Activated CD8-positive, alpha-beta T cell treated with anti-CD3 and anti-CD28 coated beads, Interleukin-2, amount 10 ng/mL, durations not matched to agents 7 days and 5 days (primary cell): ENCODE measurements at places on chromosomes 5 and 9. TPM values are rescaled to one million over a fixed set of nuclear protein-coding genes. Genes with fewer than 3 reads are reported as not detected.

ISOC1 gene
- total RNA-seq: 14.7 TPM

OXCT1 gene
- 61.0 TPM for total RNA-seq

DOCK8 gene
- 389 TPM for total RNA-seq

ENTPD2 gene
- not detected for total RNA-seq

PCDHA7 gene
- total RNA-seq: not detected

EFCAB9 gene
- not detected for total RNA-seq

IFNA21 gene
- total RNA-seq: not detected

RANBP17 gene
- total RNA-seq: 0.13 TPM

TRIP13 gene
- 42.6 TPM for total RNA-seq

INVS gene
- total RNA-seq: 21.8 TPM

SLC25A46 gene
- 47.3 TPM for total RNA-seq

PDCD1LG2 gene
- 0.55 TPM for total RNA-seq

TNFSF15 gene
- total RNA-seq: 1.1 TPM

PDZD2 gene
- not detected for total RNA-seq

OLFM1 gene
- total RNA-seq: not detected

DCP2 gene
- total RNA-seq: 119 TPM

ATG10 gene
- total RNA-seq: 11.5 TPM

CDHR2 gene
- 2.2 TPM for total RNA-seq

RBM18 gene
- total RNA-seq: 23.9 TPM

TCF7 gene
- total RNA-seq: 93.4 TPM

PRDM9 gene
- not detected for total RNA-seq

GMCL2 gene
- not detected for total RNA-seq

TMCO6 gene
- 36.5 TPM for total RNA-seq

PRLR gene
- total RNA-seq: not detected

RAB3C gene
- not detected for total RNA-seq

DRD1 gene
- not detected for total RNA-seq

SPINK4 gene
- not detected for total RNA-seq

MSH3 gene
- 20.1 TPM for total RNA-seq

MROH2B gene
- total RNA-seq: not detected

HINT1 gene
- 246 TPM for total RNA-seq

OCLN gene
- total RNA-seq: 2.2 TPM

CDX1 gene
- not detected for total RNA-seq

ACSL6 gene
- 20.8 TPM for total RNA-seq

SLC34A3 gene
- not detected for total RNA-seq

TLX3 gene
- total RNA-seq: not detected

CCIN gene
- 0.32 TPM for total RNA-seq

FAM81B gene
- total RNA-seq: not detected

PCDHGB2 gene
- total RNA-seq: 0.13 TPM

ADAMTS6 gene
- total RNA-seq: 1.8 TPM

FAM151B gene
- not detected for total RNA-seq

SNX18 gene
- 17.1 TPM for total RNA-seq

PIK3R1 gene
- total RNA-seq: 65.0 TPM

SLC25A2 gene
- 0.39 TPM for total RNA-seq

NSG2 gene
- not detected for total RNA-seq

CCL27 gene
- total RNA-seq: not detected

SLC6A3 gene
- not detected for total RNA-seq

LCN2 gene
- not detected for total RNA-seq

PRRX2 gene
- total RNA-seq: 0.21 TPM

NDOR1 gene
- total RNA-seq: 44.7 TPM

SMARCA2 gene
- 243 TPM for total RNA-seq

ARL14EPL gene
- total RNA-seq: not detected

MEGF10 gene
- not detected for total RNA-seq

KIF20A gene
- 70.1 TPM for total RNA-seq

RNF183 gene
- not detected for total RNA-seq

C5orf52 gene
- not detected for total RNA-seq
